Activated CD4-positive, alpha-beta T cell treated with anti-CD3 and anti-CD28 coated beads for 24 hours (primary cell): ENCODE measurements at places on chromosomes 16 and 17.

- DNase-seq, result no peak
Measured at GRCh38 chr16:22622703-22623102, 112.0 kb downstream of the NPIPB5 start.

DNA sequence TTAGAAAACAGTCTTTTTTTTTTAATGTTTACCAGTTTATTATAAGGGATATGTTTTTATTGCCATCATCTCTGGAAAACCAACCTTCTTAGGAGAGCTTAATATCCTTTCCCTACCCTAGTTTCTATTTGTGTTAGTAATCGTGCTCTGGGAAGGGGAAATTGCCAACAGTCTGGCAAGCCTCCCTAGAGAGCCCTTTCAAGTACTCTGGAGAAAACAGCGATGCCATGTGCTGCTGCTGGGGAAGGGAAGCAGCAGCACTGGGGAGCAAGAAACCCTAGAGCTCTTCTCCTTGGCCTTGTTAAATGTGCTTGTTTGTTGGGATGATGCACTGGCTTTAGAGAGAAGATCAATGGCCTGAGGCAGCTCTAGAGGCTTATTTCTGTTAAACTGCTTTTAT is 10.3 kb downstream of the RETREG3 start:
- no peak for DNase-seq

GRCh38 chr17:1882836-1883235 is 53.0 kb downstream of the RPA1 start:
- no peak for DNase-seq

DNA sequence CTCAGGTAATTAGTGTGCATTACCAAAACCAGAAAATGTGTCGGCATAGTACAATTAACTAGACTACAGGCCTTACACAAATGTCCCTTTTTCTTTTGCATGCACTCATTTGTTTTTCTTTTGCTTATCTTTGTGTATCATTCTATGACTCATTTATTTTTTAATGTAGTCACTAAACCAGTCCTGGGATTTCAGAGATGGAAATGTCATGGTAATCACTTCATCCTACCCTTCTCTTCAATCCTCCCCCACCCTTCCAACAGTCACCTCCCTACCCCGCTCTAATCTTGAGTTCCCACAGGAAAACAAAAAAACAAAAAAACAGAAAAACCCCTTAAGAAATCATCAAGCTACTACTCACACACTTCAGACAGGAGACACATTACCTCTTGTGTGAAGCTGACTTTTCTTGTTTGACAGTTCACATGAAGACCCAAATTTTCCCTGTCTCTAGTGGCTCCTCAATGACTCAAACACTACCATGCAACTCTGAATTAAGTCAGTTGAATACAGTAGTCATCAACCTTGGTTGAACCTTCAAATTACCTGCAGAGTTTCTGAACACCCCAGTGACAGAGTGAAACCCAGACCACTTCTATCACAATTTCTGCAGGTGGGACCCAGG is 242.4 kb upstream of the SALL1 start:
- DNase-seq, result no peak

- no peak for DNase-seq
Measured at GRCh38 chr16:53882310-53882709, 178.4 kb downstream of the FTO start.

GRCh38 chr17:7927596-7927995 is 2.1 kb downstream of the KCNAB3 start:
- no peak for DNase-seq

DNA sequence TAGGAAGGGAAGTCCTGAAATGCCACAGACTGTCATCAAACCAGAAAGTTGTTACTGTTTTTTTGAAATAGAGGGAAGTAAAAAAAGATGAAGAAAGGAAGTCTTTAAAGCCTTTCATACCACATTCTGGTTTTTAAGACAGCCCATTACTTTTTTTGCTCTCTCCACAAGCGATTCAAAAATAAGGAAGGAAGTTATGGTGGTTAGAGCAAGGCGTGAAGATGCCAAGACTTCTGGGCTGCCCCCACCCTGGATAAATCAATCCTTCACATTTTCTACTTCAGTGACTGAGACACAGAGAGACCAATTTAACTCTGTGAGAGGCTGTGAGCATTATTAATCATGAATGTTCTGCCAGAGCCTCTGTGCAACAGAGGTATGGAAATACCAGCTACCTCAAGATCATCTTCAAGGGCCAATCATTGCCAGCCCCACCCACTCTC is 82.3 kb upstream of the BCAR1 start:
- DNase-seq, result no peak

- DNase-seq, result no peak
Measured at GRCh38 chr17:68704871-68705713, 103.9 kb upstream of the FAM20A start.

- no peak for DNase-seq
Measured at GRCh38 chr17:1171953-1172352, 7.8 kb downstream of the ABR start.

GRCh38 chr17:55159251-55159650 is 105.5 kb upstream of the HLF start:
- no peak for DNase-seq

DNA sequence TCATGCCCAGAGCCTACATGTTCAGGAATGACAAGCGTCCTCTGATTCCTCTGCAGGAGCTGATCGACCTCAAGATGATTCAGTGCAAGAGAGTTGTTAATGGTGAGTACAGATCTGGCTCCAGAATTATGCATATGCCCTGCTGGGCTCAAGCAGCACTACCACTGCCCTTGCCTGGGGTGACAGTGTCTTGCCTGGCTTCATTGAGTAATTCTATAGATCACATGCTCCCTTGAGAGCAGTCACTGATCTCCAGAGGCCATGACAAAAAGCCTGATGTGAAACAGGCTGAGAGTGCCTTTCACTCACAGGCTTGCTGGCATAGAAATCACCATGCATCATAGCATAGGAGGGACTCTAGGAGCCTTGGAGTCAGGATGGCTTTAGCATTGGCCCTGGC is 26.4 kb downstream of the DUS2 start:
- DNase-seq, result no peak

GRCh38 chr16:87306516-87306915 is 10.7 kb downstream of the C16orf95 start:
- no peak for DNase-seq

- no peak for DNase-seq
Measured at GRCh38 chr16:86630471-86630870, 52.1 kb downstream of the FOXL1 start.

GRCh38 chr16:66247516-66248481 is 118.7 kb upstream of the CDH5 start:
- no peak for DNase-seq

- DNase-seq, result peak; percentile 13
Measured at GRCh38 chr16:69930117-69930776, 20.9 kb upstream of the CLEC18A start.

GRCh38 chr16:89704281-89704680 is 2.8 kb upstream of the SPATA2L start:
- DNase-seq, result no peak

- DNase-seq, result no peak
Measured at GRCh38 chr16:23317266-23317661, 15.2 kb downstream of the SCNN1B start.

- no peak for DNase-seq
Measured at GRCh38 chr17:47781397-47781796, 40.2 kb downstream of the OSBPL7 start.
